ENCODE measurements at places on chromosomes 5 and 9.

DNA sequence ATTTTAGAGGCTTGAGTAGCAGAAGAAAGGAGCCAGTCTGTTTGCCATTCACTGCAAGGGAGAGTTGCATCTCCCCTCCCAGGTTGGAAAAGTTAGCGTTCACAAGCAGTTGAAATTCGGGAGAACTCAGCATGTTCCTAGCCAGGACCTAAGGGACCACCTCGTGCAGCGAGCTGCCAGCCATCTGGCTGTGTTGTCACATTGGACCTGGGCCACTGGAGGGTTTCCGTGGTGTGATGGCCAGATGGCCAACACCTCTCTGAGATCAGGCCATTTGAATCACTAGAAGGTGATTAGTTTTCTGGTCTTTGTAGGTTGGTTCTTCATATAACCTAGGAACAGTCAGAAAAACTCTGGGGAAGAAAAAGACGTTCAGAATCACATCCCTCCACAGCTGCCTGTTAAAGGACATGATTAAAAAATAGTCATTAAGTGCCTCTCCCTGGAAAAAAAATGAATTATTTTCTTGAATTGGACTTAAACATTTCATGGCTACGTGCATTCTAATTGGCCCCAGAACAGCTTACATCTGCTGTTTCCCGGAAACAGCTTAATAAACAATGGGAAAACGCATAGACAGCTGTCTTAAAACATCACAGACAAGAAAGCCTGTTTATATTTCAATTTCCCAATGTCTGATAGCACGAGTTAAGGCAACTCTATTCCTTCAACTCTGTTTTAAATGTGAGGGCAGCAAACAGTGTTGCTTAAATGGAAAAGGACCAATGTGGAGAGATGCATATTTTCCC is 303.9 kb downstream of the TENT4A start:
- DNase-seq: no peak

GRCh38 chr5:87453801-87454200 is 41.1 kb upstream of the CCNH start:
- DNase-seq: no peak

DNA sequence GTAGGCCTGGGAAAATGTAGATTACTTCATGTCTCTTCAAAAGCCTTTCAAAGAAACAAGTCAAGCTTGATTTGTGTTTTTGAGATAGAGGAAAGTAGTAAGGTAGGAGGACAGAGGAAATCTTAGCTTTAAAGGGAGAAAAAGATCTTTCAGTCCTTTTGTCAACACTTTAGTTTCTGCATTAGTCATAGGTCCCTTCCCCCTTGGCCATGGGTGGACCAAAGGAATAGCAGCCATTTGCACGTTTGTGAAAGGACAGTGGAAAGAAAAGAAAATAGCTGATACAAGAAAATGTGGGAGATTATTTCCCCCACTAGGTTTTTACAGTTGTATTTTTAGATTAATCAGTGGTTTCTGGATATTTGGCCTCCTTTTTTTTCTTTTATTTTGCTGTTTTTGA is 121.9 kb upstream of the GRHPR start:
- peak; percentile 17 for DNase-seq

GRCh38 chr9:94850540-94851434 is 124.3 kb downstream of the AOPEP start:
- no peak for DNase-seq

- DNase-seq: no peak
Observed at GRCh38 chr5:91277093-91277626, 106.0 kb downstream of the ARRDC3 start.

DNA sequence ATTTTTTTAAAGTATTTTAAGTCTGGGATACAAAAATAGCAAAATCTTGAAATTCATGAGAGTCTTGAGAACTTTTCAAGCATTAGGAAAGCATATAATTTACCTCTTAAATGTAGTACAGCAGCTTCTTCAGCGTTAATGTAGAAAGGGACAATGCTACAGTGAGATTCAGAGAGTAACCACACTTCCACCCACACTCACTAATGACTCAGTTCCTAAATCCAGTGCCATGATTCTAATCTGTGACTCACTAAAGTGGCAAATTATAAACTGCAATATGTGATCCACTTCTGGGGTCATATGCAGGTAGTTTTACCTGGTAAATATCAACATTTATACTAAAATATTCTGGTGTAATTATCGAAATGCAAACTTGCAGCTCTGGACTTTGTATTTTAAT is 434.5 kb upstream of the TUSC1 start:
- DNase-seq: no peak

DNA sequence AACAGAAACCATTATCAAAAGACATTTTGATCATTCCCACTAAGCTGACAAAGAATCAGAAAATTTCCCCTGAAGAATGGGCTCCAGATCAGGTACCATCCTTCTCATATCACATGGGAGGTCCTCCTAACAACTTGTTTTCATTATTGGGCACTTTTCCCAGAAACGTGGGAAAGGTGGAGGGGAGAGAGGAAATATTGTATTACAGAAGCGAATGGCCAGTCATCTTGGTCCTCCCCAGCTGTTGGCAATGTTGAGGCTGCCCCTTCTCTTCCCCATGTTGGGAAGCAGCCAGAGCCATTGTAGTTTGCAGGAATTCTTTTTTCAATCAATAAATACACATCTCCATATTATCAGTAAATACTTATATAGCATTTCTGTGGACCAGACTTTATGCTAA is 126.2 kb upstream of the ZNF608 start:
- no peak for DNase-seq

DNA sequence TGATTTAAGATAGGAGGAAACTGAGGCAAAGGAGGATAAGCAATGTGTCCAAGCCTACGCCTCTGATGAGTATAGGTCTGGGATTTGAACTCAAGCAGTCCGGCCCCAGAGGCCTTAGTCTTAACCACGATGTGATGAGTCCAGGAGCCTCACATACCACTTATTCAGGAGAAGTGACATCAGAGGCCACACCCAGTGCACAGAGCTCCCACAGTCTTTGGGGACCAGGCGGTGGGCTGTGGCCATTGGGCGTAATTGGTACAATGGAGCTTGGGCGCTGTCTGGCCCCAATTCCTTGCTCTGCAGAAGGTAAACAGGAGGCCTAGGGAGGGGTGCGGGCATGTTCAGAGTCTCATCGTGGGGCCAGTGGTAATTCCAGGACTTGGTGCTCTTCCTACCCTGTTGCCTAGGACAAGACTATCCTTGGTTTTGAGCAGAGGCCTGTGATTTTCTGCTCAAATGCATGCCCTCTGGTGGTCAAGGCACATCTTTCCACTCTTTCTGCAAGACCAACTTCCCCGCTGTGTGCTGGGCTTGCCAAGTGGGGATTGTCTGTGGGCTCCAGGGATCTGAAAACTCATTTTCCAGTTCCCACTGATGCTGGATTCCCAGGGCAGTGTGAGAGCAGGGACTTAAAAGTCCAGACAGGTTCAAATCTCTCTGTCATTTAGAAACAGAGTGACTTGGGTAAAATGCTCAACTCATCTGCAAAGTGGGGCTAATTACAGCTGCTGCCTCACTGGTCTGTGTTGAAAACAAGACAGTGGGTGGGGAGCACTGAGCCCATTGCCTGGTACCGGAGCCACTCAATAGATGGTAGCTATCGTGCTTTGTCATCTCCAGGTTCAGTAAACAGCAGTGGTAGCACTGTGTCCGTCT is 15.8 kb downstream of the NDST1 start:
- DNase-seq: peak; percentile 82

GRCh38 chr5:40489421-40489820 is 190.3 kb upstream of the PTGER4 start:
- no peak for DNase-seq

DNA sequence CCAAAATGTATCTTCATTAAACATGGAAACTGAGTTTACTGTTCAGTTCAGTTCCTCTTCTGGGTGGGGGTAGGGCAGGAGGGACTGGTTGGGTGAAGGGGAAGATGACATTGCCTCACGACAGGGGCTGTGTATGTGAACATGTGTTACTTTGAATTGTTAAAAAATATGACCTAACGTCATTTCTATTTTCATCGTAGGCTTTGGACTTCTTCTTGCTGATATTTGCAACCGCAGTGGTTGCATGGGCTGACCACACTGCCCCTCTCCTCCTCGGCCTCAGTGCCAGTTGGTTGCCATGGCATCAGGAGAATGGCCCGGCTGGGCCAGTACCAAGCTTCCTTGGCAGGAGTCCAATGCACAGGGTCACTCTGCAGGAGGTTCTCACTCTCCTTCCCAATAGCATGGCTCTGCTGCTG is 41.5 kb downstream of the HACD4 start:
- DNase-seq: peak; percentile 38

GRCh38 chr5:50965654-50966375 is 299.4 kb downstream of the PARP8 start:
- DNase-seq: no peak

DNA sequence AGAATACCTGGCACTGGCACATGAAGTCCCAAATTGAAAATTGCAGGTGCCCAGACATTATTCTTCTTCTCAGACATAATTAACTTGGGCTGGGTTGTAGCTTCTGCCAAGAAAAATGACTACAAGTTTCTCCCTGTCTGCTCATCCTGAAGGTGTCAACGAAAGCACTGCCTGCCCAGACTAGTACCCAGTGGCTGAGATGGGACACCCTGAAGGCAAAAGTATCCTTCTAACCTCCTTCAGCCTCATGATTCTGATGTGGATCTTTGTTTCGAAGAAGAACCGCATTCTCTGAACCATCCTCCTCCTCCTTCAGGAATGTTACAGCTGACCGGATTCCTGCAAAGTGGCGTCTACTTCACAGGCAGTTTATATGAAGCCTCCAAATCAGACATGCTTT is 161.1 kb upstream of the FST start:
- DNase-seq: no peak

GRCh38 chr9:20215552-20215951 is 406.7 kb downstream of the MLLT3 start:
- no peak for DNase-seq

GRCh38 chr9:6781476-6781875 is 23.7 kb downstream of the KDM4C start:
- no peak for DNase-seq

DNA sequence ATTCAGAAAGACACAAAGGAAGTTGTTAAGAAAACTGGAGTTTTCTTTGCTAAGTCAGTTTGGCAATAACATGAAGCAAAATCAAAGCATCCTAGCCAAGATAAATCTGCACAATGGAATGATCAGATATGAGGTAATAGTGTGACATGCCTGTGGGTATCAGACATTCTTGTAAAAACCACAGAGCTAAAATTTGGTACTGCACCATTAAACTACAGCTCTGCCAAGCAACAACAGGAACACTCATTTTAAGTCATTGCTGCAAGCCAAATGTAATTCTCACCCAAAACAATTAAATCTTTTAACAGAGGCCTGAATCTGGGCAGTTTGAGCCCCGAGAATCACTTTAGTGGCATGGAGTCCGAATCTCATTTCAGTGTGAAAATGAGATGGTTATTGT is 96.6 kb downstream of the VCAN start:
- peak; percentile 20 for DNase-seq

DNA sequence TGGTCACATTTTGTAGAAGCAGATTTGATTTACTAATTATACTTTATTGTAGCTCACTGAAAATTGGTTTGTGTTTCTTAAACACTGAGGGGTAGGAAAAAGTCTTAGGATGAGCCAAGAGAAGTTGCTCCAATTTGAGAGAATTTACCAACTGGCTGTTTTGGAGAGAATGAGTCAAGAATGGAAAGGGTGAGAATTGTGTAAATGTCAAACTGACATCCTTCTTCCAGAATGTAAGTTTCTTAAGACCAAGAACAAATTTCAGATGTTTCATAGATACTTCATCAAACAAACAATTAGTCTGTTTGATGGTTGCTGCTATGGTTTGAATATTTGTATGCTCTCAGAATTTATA is 106.2 kb upstream of the TXNDC8 start:
- no peak for DNase-seq

DNA sequence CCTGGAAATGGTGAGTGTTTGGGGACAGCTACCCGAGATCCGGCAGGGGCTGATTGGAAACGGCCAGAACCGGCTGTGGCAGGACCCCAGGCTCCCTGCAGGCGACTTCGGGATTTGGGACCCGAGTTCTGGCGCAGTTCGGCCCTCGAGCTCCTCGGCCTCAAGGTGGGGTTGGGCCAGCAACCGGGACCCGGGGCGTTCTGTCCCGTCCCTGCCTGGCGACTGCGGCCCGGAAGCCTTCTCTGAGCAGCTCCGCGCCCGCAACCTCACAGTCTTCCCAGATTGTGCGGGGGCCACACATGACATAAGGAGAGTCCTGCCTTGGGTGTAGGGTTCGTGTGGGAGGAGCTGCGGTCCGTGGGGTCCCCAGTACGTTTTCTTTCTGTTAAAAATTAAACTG is 23.2 kb upstream of the NEURL1B start:
- no peak for DNase-seq

DNA sequence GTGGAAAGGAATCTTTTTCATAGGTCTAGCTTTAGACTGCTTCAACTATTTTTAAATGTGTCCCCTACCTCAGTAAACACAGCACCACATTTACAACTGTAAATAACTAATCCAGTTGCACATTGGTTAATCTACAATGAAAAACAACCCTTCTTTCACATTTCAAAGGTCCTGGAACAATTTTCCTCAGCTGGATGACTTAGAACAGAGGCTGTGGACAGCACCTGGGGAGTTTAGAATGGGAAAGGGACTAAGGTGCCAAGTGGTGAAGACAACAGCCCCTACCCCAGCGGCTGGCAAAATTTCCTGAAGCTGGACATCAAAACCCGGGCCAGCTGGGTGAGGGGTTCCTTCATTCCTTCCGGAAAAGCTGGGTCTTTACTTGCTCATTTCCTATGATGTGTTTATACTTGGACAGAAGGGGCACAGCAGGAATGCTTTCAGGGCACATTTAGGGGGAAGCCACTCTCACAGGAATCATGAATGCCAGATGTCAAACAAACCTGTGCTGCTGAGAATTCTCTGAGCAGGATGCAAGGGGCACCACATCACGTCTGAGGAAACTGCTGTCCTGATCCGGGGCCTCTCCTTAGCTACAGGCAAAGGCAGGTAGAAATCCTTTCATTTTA is 158.3 kb downstream of the NR2F1-AS1 start:
- no peak for DNase-seq
